ENCODE measurements at places on chromosomes 4 and X. TPM values are rescaled to one million over a fixed set of nuclear protein-coding genes. Genes with fewer than 3 reads are reported as not detected.

GRCh38 chrX:65758505-65758904, 91.1 kb downstream of the MSN start:
- no peak for DNase-seq

GRCh38 chr4:161336621-161337020, 827.2 kb downstream of the FSTL5 start:
- no peak for DNase-seq

- no peak for DNase-seq
Observed at GRCh38 chr4:81003597-81004111, 26.9 kb upstream of the BMP3 start.

GRCh38 chr4:108272561-108272960, 103.8 kb upstream of the LEF1 start:
- no peak for DNase-seq

Gene ZFX
- total RNA-seq, result 116 TPM

Data from progenitor cell of endocrine pancreas (in vitro differentiated cells).